T-cell (primary cell): ENCODE measurements at places on chromosomes 5 and 9. TPM values are rescaled to one million over a fixed set of nuclear protein-coding genes. Genes with fewer than 3 reads are reported as not detected.
A peak's percentile ranks its signal among the peaks of the same experiment; 100 is the strongest.

- peaks cover 16% of the 10 kb centered on the region for H3K4me1 ChIP-seq
- no peak for DNase-seq
Observed at GRCh38 chr9:121503444-121503843, 3.8 kb upstream of the GGTA1 start.

- H3K27ac ChIP-seq = no peak overlapping the region
- no peak for DNase-seq
- no peaks in the 10 kb centered on the region for H3K36me3 ChIP-seq
- H3K4me3 ChIP-seq = no peak overlapping the region
Observed at GRCh38 chr9:113954591-113954990, 78.5 kb downstream of the ZNF618 start.

The PELO gene
- 7.3 TPM for total RNA-seq

The NR6A1 gene
- 0.40 TPM for total RNA-seq

The HMMR gene
- 0.41 TPM for total RNA-seq

GRCh38 chr5:17113174-17113958 is 104.1 kb upstream of the BASP1 start:
- no peaks in the 10 kb centered on the region for H3K4me1 ChIP-seq
- DNase-seq = no peak
- H3K27ac ChIP-seq = no peak overlapping the region
- no peak overlapping the region for H3K4me3 ChIP-seq
- H3K36me3 ChIP-seq = no peaks in the 10 kb centered on the region

- no peak for DNase-seq
- H3K4me1 ChIP-seq = no peaks in the 10 kb centered on the region
- H3K36me3 ChIP-seq = no peaks in the 10 kb centered on the region
- H3K27me3 ChIP-seq = no peaks in the 10 kb centered on the region
- H3K4me3 ChIP-seq = no peak overlapping the region
Observed at GRCh38 chr5:55518831-55519390, 15.9 kb downstream of the PLPP1 start.

- DNase-seq = no peak
- H3K4me3 ChIP-seq = no peak overlapping the region
- no peaks in the 10 kb centered on the region for H3K27me3 ChIP-seq
- no peaks in the 10 kb centered on the region for H3K4me1 ChIP-seq
- H3K36me3 ChIP-seq = no peaks in the 10 kb centered on the region
Observed at GRCh38 chr9:109729513-109729912, 50.5 kb upstream of the PALM2AKAP2 start.

The CERT1 gene
- total RNA-seq = 37.4 TPM

The PCDHGA2 gene
- total RNA-seq = not detected

- no peaks in the 10 kb centered on the region for H3K4me1 ChIP-seq
- DNase-seq = no peak
- no peak overlapping the region for H3K27ac ChIP-seq
- H3K27me3 ChIP-seq = no peaks in the 10 kb centered on the region
Observed at GRCh38 chr9:106731910-106732309, 131.1 kb upstream of the ZNF462 start.

The FOXD4L3 gene
- 0.38 TPM for total RNA-seq

GRCh38 chr9:89137542-89138462 is 40.8 kb downstream of the SHC3 start:
- peaks cover 3% of the 10 kb centered on the region for H3K27me3 ChIP-seq
- H3K36me3 ChIP-seq = no peaks in the 10 kb centered on the region
- no peak overlapping the region for H3K27ac ChIP-seq
- no peaks in the 10 kb centered on the region for H3K4me1 ChIP-seq
- no peak overlapping the region for H3K4me3 ChIP-seq
- DNase-seq = no peak

- H3K27me3 ChIP-seq = no peaks in the 10 kb centered on the region
- H3K4me3 ChIP-seq = no peak overlapping the region
- H3K36me3 ChIP-seq = no peaks in the 10 kb centered on the region
- H3K27ac ChIP-seq = peak overlapping the region; percentile 86
- peak; percentile 81 for DNase-seq
Observed at GRCh38 chr9:4596165-4596922, 65.8 kb upstream of the PLPP6 start.

- H3K4me1 ChIP-seq = no peaks in the 10 kb centered on the region
- H3K27me3 ChIP-seq = no peaks in the 10 kb centered on the region
- H3K27ac ChIP-seq = no peak overlapping the region
- no peaks in the 10 kb centered on the region for H3K36me3 ChIP-seq
- DNase-seq = no peak
Observed at GRCh38 chr5:91690921-91691320, 307.8 kb upstream of the ARRDC3 start.

GRCh38 chr5:75707911-75708509 is 9.2 kb downstream of the POC5 start:
- H3K4me3 ChIP-seq = no peak overlapping the region
- no peak for DNase-seq
- H3K36me3 ChIP-seq = peaks cover 45% of the 10 kb centered on the region
- H3K27ac ChIP-seq = no peak overlapping the region
- H3K4me1 ChIP-seq = no peaks in the 10 kb centered on the region

- H3K4me3 ChIP-seq = no peak overlapping the region
- H3K27ac ChIP-seq = no peak overlapping the region
- no peaks in the 10 kb centered on the region for H3K4me1 ChIP-seq
- no peaks in the 10 kb centered on the region for H3K27me3 ChIP-seq
- DNase-seq = no peak
Observed at GRCh38 chr5:78997090-78997489, 12.0 kb upstream of the ARSB start.

- H3K36me3 ChIP-seq = peaks cover 7% of the 10 kb centered on the region
- H3K27ac ChIP-seq = peak overlapping the region; percentile 99
- H3K4me3 ChIP-seq = peak overlapping the region; percentile 2
- H3K27me3 ChIP-seq = no peaks in the 10 kb centered on the region
- peaks cover 55% of the 10 kb centered on the region for H3K4me1 ChIP-seq
Observed at GRCh38 chr5:35854248-35854647, 2.4 kb upstream of the IL7R start.

The PCDHA1 gene
- not detected for total RNA-seq

DNA sequence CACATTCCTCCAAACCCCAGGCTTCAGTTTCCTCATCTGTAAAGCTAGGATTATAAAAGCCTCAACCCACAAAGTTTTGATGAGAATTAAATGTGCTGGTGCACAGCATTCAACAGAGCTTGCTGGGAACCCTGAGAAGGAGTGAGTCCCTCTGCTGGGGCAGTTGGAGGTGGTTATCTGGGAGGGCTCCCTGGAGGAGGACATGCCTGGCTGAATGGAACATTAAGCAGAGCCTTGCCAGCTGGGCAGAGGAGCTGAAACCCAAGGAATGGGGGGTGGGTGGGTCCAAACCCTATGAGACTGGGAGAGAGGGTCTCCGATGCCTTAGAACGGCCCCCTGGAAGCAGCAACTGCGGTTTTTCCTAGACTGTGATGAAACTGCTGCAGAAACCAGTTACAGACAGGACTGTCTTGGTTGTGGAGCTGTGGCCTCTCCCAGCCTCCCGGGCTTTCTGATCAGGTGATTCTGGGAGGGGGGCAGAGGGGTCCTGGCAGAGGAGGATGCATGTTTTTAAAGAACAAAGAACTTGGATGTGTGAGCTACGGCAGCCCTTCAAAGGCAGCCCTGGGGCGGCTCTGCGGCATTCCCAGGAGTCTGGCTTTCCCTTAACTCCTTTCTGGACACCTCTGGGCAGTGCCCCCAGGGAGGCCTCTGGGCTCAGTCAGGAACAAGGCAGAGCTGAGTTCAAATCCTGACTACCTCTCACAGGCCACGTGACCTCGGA is 20.8 kb downstream of the FIBCD1 start:
- H3K27me3 ChIP-seq = no peaks in the 10 kb centered on the region
- DNase-seq = no peak
- no peaks in the 10 kb centered on the region for H3K36me3 ChIP-seq
- no peaks in the 10 kb centered on the region for H3K4me1 ChIP-seq
- no peak overlapping the region for H3K4me3 ChIP-seq
- no peak overlapping the region for H3K27ac ChIP-seq

DNA sequence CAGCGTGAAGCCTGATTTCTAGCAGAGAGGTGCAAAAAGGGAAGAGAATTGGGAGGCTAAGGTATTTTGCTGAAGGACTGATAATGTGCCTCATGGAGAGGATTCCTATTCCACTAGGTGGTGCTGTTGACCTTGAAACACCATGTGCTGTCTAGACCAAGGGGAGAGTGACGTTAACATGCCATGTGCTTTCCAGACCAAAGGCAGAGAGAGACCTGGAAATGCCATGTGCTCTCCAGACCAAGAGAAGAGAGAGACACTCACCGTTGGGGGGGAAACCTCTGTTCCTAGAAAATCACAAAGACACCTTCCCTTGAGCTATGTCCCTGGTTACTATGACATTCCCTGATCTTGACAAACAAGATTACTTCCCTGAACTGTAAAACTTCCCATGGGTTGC is 286.0 kb upstream of the TUSC1 start:
- H3K4me3 ChIP-seq = no peak overlapping the region
- no peaks in the 10 kb centered on the region for H3K36me3 ChIP-seq
- no peak for DNase-seq
- no peaks in the 10 kb centered on the region for H3K4me1 ChIP-seq
- no peak overlapping the region for H3K27ac ChIP-seq
- H3K27me3 ChIP-seq = no peaks in the 10 kb centered on the region

DNA sequence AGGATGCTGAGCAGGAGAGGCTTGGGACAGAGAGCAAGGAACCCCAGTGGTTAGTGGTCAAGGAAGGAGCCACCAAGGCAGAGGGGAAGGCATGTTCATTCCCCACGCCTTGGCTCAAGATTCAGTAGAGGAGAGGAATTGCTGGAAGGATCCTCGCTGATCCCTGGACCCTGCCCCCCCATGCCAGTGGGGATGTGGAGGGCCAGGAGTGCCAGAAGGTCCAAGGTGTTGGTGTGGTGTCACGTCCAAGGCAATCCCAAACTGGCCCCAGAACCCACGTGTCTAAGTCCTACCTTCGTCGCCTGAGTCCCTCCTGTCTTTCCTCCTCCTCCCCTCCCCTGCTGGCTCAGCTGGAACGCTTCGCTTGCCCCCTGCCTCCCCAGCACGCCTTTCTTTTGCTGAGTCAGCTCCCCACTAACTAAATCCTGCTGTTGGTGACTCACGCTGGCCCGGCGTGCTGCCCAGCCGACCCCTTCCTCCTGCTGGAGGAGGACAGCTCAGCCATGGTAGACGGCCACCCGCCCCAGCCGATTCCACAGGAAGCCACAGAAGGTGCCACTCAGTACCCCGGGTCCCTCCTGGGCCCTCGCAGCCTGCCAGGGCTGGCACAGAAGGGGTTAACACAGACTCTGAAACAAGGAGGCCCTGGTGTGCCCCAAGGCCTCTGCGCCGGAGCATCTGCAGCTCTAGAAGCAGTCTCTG is 37.6 kb upstream of the ORM1 start:
- H3K4me1 ChIP-seq = no peaks in the 10 kb centered on the region
- no peaks in the 10 kb centered on the region for H3K27me3 ChIP-seq
- H3K36me3 ChIP-seq = no peaks in the 10 kb centered on the region
- no peak overlapping the region for H3K27ac ChIP-seq
- DNase-seq = no peak

The CACFD1 gene
- 5.2 TPM for total RNA-seq

DNA sequence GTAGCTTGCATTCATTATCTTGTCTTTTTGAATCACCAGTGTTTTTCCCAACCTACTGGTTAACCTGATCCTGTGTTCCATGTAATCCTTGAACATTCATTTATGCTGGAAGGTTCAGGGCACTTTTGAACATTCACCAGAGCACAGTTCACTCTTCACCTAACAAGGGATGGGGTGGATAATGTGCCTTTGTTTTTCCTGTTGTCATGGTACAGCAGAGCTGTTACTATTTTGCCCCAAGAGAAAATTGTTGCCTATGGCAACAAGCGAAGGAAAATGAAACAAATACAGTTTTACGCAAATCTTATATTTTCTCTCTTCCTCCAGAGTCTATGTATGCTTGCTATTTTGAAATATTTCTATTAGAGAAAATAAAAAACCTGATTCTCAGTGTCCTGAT is 60.3 kb upstream of the RIOK2 start:
- no peak for DNase-seq
- H3K27me3 ChIP-seq = no peaks in the 10 kb centered on the region
- H3K4me3 ChIP-seq = no peak overlapping the region
- no peaks in the 10 kb centered on the region for H3K36me3 ChIP-seq
- H3K27ac ChIP-seq = no peak overlapping the region
- H3K4me1 ChIP-seq = no peaks in the 10 kb centered on the region

GRCh38 chr5:170752257-170753215 is 31.0 kb upstream of the GABRP start:
- no peak overlapping the region for H3K4me3 ChIP-seq
- H3K4me1 ChIP-seq = no peaks in the 10 kb centered on the region
- no peak overlapping the region for H3K27ac ChIP-seq
- H3K36me3 ChIP-seq = no peaks in the 10 kb centered on the region
- H3K27me3 ChIP-seq = no peaks in the 10 kb centered on the region

DNA sequence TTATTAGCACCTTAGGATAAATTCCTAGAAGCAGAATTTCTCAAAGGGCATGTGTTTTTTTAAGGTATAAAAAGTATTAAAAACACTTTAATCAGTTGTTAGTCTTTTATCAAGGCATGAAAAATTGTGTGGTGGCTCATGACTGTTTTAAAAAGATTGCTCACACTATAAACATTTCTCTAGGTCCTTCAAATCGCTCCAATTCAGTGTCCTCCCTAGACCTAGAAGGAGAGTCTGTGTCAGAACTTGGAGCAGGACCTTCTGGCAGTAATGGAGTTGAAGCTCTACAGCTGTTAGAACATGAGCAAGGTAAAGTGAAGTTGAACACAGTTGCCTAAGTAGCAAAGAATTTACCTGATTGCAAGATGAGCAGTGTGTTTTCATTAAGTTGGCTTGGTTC is 62.0 kb downstream of the GAPVD1 start:
- H3K36me3 ChIP-seq = peaks cover 4% of the 10 kb centered on the region
- no peaks in the 10 kb centered on the region for H3K4me1 ChIP-seq
- H3K27ac ChIP-seq = no peak overlapping the region
- no peak for DNase-seq

The ZDHHC11B gene
- total RNA-seq = 2.1 TPM

- no peak for DNase-seq
- no peaks in the 10 kb centered on the region for H3K4me1 ChIP-seq
- no peaks in the 10 kb centered on the region for H3K36me3 ChIP-seq
- no peak overlapping the region for H3K4me3 ChIP-seq
- H3K27ac ChIP-seq = no peak overlapping the region
- no peaks in the 10 kb centered on the region for H3K27me3 ChIP-seq
Observed at GRCh38 chr5:140202610-140203009, 27.6 kb downstream of the CYSTM1 start.

The CD72 gene
- 7.1 TPM for total RNA-seq

DNA sequence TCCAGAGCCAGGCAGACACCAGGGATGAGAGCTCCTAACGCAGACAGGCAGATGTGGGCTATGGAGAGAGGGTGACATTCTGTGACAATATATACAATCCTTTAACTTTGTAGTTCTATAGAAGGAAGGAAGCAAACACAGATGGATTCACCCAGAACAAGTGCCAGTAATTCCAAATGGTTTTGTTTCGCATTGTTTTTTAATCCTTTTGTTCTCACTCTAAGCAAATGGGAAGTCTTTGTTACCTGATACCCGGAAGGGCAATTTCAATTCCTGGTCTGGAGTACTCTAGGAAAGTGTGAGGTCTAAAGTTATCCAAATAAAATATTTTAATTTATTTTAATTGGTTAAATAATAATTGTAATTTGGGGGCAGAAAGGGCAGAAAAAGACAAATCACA is 2.5 kb downstream of the FRMD3 start:
- no peak overlapping the region for H3K4me3 ChIP-seq
- no peaks in the 10 kb centered on the region for H3K4me1 ChIP-seq
- DNase-seq = no peak
- H3K27ac ChIP-seq = no peak overlapping the region

The PPP2CA gene
- 104 TPM for total RNA-seq
